Neural cell (in vitro differentiated cells): ENCODE measurements at places on chromosomes 2 and 18. TPM values are rescaled to one million over a fixed set of nuclear protein-coding genes. Genes with fewer than 3 reads are reported as not detected.

ICA1L gene
- 61.2 and 61.4 TPM in 2 replicates for polyA plus RNA-seq

BMP10 gene
- not detected in 2 replicates for polyA plus RNA-seq

CYRIA gene
- 64.0 and 67.0 TPM in 2 replicates for polyA plus RNA-seq

GALR1 gene
- polyA plus RNA-seq: 0.11 and 0.14 TPM in 2 replicates

TTC32 gene
- polyA plus RNA-seq: 79.4 and 106 TPM in 2 replicates

DSC1 gene
- polyA plus RNA-seq: not detected in 2 replicates

MC4R gene
- 0.57 and 2.1 TPM in 2 replicates for polyA plus RNA-seq

CEP192 gene
- 28.1 and 31.7 TPM in 2 replicates for polyA plus RNA-seq

ONECUT2 gene
- polyA plus RNA-seq: 3.9 and 4.3 TPM in 2 replicates

RETREG2 gene
- 156 and 164 TPM in 2 replicates for polyA plus RNA-seq

PLGLB2 gene
- polyA plus RNA-seq: 5.4 and 10.5 TPM in 2 replicates

ALPI gene
- polyA plus RNA-seq: not detected in 2 replicates

MAIP1 gene
- polyA plus RNA-seq: 24.1 and 47.9 TPM in 2 replicates

SERPINB2 gene
- polyA plus RNA-seq: not detected in 2 replicates

SCYGR1 gene
- not detected in 2 replicates for polyA plus RNA-seq
